Pancreas (tissue), 10 donors: ENCODE measurements at places on chromosomes 16 and 17. TPM values are rescaled to one million over a fixed set of nuclear protein-coding genes. Genes with fewer than 3 reads are reported as not detected.

- peak; percentile 74 for DNase-seq
Observed at GRCh38 chr17:28370035-28370743, at the start of gene VTN. VTN (minus strand) TSS chr17:28370307; CDS start chr17:28370203, 104 bp downstream.

DNA sequence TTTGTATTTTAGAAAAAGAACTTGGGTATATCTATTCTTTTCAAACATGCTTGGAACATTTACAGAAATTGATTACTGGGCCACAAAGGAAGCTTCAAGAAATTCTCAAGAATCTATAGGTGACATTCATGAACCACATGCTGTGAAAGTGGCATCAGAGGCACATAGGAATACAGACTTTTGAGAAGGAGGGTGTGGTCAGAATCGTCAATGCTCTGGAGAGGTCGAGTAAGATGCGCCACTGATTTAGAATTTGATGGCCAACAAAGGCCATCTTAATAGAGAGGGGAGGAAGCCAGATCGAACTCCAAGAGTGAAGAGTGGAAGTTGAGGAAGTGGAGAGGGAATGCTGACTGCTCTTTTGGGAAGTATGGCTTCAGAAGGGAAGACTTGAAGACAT is 3.5 kb upstream of the NSMCE1 start:
- no peak for DNase-seq

DNA sequence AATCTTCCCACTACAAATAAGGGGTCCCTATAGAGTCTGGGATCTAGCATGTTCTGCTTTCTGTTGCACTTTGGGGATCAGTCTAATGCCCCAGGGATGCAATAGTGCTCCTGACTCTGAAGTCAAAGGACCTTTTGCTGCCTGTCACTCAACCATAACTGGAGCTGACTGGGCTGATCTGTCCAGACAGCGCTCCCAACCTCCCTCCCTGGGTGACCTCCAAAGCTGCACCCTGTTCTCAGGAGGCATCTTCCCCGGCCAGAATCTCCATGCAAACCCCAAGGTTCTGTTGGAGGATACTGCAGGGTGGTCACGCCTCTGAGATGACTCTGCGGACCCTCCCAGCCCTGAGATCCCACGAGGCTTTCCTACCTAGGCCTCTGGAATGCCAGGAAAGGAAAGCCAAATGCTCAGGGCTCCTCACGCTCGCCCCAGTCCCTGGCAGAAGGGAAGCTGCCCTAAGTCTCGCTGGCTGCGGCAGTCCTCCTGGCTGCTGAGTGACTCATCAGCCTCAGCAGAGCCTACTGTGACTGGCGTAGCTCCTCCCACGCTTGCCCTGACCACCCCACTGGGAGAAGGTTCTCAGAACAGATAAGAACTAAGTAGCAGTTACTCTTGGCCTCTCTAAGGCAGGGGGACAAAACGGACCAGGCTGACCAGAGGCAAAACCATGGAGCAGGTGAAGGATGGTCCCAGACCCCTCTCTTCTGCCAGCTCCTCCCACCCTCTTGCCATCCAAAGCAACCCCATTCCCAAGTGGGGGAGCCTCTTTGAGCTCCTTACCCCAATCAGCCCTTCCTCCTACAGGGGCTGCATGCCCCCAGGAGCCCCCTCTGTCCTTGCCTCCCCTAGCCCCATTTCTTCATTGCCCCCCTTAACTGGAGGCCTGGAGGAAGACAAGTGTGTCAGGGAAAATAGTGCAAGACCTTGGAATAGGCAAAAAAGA is 124.1 kb upstream of the TNRC6C start:
- no peak for DNase-seq

- DNase-seq: no peak
Observed at GRCh38 chr16:17083628-17084027, 387.1 kb downstream of the XYLT1 start.

DNA sequence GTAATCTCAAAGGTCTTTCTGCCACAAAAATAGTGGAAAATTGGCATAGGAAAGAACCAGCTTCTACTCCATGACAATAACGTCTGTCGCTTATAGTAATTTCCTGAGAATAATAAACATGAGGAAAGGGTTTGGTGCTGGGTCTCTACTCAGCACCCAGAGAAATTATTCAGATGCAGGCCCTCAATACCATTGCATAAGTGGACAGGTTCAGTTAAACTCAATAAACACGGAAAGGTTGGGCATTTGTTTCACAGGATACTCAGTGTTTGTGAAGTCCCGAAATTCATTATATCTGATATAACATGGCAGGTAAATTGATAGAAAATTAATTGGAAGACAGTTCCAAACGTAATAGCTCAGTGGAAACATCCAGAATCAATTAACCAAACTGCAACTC is 254.0 kb downstream of the CNTNAP4 start:
- no peak for DNase-seq

GRCh38 chr16:10181196-10182162 is 749 bp downstream of the GRIN2A start:
- DNase-seq: peak; percentile 73

DNA sequence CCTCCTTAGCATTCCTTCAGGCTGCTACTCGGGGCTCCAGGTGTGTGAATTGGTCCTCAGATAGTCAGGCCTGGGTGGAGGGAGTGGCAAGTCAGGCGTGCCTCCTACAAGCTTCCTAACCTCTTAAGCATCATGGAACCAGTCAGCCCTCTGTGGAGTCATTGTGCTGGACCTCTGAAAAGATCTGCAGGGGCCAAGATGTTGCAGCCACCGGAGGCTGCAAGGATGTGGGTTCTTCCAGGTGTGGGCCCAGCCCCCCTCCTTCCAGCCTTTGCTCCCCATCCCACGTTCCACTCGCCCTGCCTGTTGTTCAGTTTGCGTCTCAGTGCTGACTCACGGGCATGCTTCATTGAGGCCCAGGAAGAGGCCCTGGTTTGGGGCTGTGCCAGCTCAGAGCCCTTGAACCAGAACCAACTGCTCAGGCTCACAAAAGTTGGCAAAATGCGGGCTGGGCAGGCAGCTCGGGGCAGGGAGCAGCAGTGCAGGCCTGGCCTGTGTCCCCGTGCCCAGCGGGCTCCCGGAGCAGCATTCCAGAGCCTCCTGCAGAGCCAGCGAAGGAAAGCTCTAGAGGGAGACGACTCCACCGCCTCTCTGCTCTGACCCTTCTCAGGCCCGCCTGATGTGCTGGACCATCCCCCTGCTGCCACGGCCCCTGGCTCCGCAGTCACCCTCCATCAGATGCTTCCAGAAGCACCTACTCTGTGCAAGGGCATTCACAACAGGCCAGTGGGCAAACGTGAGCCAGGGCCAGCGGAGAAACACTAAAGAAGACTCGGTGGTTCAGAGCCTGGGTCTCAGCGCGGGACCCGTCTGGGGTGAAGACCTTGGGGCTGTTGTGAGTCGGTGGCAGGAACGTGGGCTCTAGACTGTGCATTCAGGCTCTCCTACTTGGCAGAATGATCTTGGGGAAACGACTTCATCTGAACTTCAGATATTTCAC is 7.5 kb downstream of the LDHD start:
- peak; percentile 97 for DNase-seq

GRCh38 chr16:4675864-4676786 is 17.2 kb upstream of the NUDT16L1 start:
- no peak for DNase-seq

GRCh38 chr16:66800856-66801255 is 528 bp downstream of the TERB1 start:
- no peak for DNase-seq

GRCh38 chr17:42517516-42517915 is 18.5 kb upstream of the NAGLU start:
- DNase-seq: peak; percentile 88

- no peak for DNase-seq
Observed at GRCh38 chr17:4690745-4691144, 13.2 kb downstream of the PELP1 start.

- no peak for DNase-seq
Observed at GRCh38 chr17:66858226-66859083, 23.5 kb downstream of the CACNG5 start.

- DNase-seq: no peak
Observed at GRCh38 chr16:11423315-11424117, 78.3 kb downstream of the RMI2 start.

GRCh38 chr16:29700253-29700987 is 21.4 kb downstream of the QPRT start:
- peak; percentile 81 for DNase-seq

DNA sequence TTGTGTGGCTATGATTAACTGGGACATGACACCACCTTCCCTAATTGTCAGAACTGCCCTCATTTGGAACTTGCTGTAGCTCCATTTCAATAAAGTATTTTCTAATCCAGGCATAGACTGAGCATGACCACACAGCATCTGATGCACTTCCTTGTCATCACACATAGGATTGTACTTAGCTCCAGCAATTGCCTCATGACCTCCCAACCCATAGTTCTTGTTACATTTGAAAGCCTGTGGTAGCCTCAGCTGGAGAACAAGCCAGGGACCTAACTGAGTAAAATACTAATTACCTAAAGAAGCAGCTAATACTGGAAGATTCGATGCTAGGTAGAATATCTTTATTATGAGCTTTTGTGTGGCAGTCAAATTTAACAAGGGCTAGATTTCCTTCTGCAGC is 187.3 kb upstream of the KIF2B start:
- no peak for DNase-seq

DNA sequence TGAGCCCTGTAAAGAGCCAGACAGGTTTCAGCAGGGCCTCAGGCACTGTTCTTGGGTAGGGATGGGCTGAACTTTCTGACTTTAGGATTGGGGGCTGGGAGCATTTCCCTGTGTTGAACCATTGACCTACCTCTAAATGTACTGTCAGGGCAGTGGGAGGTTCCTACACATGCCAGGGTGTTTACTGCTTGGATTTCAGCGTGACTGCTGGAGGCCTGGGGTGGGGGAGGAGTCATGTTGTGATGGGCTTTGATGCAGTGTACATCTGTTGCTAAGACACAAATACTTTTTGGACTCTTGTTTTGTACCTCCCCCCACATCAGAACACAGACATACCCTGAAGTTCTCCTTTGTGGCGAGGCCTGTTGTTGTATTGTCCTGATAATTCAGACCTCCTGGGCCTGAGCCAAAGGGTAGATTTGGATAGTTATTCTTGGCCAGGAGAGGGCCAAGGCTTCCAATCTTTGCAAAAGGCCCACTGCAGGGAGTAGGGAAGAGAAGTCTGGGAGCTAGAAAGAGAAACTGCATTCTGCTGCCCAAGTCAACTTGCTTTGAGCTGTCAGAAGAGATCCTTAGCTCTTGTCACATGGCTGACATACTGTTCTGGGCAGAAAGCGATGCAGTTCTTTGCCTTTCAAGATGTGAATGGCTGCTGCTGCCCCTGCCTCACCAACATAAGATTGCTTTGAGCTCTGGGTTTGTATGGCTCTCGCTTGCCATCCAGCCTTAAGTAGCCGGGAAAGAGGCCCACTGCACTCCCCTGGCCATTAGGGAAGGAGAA is 3.7 kb downstream of the NFE2L1 start:
- no peak for DNase-seq

GRCh38 chr16:1537763-1538289 is 4.4 kb downstream of the TMEM204 start:
- DNase-seq: no peak

- DNase-seq: no peak
Observed at GRCh38 chr17:1470755-1471462, 14.9 kb upstream of the CRK start.

- DNase-seq: no peak
Observed at GRCh38 chr17:601244-601925, 113.3 kb downstream of the VPS53 start.

DNA sequence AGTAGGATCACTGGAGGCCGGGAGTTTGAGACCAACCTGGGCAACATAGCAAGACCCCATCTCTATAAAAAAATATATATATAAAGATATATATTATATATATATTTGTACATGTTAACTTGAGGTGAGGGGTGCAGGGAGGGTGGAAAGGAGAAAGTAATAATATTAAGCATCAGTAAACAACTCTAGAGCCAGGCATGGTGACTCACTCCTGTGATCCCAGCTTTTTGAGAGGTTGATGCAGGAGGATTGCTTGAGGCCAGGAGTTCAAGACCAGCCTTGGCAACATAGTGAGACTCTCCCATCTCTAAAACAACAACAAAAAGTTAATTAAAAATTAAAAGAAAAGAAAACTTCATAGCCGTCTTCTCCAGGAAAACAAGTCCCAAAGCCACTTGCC is 61.7 kb upstream of the SMURF2 start:
- DNase-seq: no peak

DNA sequence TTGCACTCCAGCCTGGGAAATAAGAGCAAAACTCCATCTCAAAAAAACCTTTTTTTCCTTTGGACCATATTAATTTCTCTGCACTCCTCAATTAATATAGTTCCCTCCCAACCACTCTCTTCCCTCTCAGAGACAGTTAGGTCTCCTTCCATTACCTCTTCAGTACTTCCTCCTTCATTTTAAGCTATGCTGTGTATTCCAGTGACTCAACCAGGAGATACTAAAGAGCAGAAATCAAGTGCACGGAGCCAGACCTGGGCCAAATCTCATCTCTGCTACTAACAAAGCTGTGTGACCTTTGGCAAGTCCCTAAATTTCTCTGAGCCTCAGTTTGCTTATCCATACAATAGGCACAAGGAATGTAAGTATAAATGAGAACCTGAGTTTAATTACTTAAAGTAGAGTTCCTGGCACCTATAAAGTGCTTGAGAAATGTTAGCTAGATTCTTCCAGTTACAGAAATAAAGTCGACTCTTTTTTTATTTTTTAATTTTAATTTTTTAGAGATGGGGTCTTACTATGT is 8.5 kb downstream of the PECAM1 start:
- no peak for DNase-seq

DNA sequence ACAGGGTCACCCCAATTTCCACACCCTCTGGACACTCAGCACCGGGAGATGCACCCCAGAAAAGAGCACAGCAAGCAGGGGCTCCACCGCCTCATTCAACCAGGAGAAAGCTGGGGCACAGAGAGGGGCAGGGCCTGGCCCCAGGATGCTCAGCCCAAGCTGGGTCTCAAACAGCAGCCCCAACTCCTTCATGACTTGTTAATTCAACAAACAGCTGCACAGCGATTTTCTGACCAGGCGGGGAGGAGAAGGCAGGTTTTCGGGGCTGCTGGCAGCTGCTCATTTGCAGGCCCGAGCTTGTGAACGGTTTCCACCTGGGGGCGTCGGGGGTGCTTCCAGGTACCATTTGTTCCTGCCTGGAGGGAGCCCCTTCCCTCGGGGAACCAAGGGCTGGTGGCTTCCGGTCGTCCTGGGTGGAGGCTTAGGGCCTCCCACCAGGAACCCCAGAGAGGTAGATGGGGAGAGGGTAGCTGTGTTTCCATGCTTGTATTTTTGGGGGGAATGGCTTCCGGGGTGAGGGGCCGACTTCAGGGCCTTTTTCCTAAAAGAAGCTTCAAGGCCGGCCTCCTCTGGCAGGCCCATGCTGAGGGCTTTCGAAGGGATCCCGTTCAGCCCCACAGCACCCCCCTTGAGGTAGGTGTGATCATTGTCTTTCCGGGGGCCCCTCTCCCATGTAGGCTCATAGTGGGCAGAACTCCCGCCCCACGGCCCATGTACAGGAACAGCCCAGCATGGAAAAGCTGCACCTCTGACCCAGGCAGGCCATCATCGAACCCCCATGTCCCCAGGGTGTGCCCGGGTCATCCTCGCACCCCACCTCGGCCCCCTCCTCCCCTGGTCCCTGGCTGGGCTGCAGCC is 191.6 kb upstream of the GSE1 start:
- DNase-seq: peak; percentile 36

- no peak for DNase-seq
Observed at GRCh38 chr17:73023759-73024158, 68.7 kb downstream of the SLC39A11 start.

GRCh38 chr17:27384261-27384701 is 72.0 kb upstream of the KSR1 start:
- DNase-seq: peak; percentile 83

Gene LRRC37A3
- total RNA-seq: 10.4 TPM

Gene BTBD17
- 0.21 TPM for total RNA-seq

Gene CIAPIN1
- 16.4 TPM for total RNA-seq

Gene KRTAP17-1
- total RNA-seq: not detected

Gene FAM117A
- total RNA-seq: 14.8 TPM

Gene TBC1D3K
- total RNA-seq: not detected

Gene VMO1
- total RNA-seq: 1.2 TPM

Gene UTS2R
- total RNA-seq: 0.87 TPM

Gene CCDC40
- total RNA-seq: 3.4 TPM

Gene SLFN14
- not detected for total RNA-seq
